Coronary artery (tissue), 2 donors: ENCODE measurements at places on chromosomes 3 and 15.
A peak's percentile ranks its signal among the peaks of the same experiment; 100 is the strongest.

- DNase-seq: no peak
These were observed 3.6 kb upstream of the SHC4 start for GRCh38 chr15:48967336-48967735.

DNA sequence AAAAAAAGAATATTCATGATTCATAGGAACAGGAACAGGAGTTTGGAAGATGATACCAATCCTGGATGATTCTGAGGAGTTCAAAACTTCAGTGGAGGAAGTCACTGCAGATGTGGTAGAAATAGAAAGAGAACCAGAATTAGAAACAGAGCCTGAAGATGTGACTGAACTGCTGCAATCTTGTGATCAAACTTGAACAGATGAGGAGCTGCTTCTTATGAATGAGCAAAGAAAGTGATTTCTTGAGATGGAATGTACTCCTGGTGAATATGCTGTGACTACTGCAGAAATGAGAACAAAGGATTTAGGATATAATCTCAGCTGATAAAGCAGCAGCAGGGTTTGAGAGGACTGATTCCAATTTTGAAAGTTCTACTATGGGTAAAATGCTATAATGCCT lies 72.7 kb downstream of the GSK3B start:
- DNase-seq: no peak

GRCh38 chr3:58164906-58165821 lies 45.6 kb downstream of the DNASE1L3 start:
- no peak for DNase-seq

- DNase-seq: no peak
These were observed 79.7 kb upstream of the C2CD4B start for GRCh38 chr15:62244762-62245161.

DNA sequence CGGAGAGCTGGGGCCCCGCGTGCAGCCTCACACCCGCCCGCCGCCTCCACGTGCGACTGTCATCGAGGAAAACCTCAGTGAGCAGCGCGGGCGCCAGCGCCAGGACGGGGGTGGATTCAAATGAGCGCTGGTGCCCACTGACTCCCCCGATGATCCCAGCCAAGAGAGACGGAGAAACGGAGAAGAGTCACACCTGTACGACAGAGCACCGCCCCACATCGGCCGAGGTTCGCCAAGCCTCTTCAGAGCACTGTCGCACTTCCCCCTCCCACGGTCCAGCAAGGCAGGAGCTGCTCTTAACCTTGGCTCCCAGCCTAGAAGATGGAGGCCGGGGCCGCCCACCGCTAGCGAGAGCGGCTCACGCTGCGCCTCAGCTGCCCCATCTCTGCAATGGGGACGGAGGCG lies 130.9 kb upstream of the IQSEC1 start:
- DNase-seq: no peak

DNA sequence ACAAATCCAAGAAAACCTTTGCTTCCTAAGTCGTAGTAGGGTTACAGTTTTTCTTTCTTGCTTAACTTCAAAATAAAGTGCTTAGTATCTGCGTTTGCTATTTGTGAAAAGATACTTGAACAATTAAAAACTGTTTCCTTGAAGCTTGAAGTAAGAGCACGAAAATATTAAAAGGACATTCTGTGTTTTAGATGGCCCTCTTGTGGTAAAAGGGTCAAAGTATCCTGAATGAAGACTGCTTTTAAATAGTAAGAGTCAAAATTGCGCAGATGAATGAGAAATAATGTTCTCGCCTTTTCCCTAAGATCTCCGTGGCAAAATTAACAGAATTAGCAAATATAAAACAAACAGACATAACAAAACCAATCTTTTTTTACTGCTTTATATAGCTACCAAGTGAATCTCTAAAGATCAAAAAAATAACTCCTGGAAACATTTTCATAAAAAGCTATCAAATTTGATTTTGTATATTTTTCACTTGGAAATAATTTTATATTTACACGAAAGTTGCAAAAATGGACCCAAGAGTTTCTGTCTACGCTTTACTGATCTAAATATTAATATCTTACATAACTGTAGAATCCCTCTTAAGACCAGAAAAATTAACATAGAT lies 175.4 kb downstream of the MBNL1 start:
- DNase-seq: no peak

DNA sequence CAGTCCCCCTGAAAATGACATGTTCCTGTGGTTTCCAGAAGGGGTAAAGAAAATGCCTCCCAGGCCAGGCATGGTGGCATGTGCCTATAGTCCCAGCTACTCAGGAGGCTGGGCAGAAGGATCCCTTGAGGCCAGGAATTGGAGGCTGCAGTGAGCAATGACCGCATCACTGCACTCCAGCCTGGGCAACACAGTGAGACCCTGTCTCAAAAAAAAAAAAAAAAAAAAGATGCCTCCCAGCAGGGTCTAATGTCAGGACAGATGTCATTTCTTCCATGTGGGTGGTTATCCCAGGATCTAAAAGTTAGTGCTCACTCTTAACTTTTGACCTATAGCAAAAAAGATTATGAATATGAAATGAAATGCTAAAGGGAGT lies 13.4 kb downstream of the LCMT2 start:
- no peak for DNase-seq

GRCh38 chr3:35936571-35936970 lies 297.2 kb downstream of the ARPP21 start:
- DNase-seq: no peak

- DNase-seq: no peak
These were observed 37.3 kb upstream of the IGF1R start for GRCh38 chr15:98610991-98611390.

- DNase-seq: peak; percentile 24
These were observed 5.9 kb upstream of the TBC1D21 start for GRCh38 chr15:73867426-73867825.

GRCh38 chr3:171809611-171809860 lies 747 bp downstream of the PLD1 start:
- DNase-seq: no peak
